Cortex of kidney (tissue), 1 donor: ENCODE measurements at places on chromosomes 7 and 10.

DNA sequence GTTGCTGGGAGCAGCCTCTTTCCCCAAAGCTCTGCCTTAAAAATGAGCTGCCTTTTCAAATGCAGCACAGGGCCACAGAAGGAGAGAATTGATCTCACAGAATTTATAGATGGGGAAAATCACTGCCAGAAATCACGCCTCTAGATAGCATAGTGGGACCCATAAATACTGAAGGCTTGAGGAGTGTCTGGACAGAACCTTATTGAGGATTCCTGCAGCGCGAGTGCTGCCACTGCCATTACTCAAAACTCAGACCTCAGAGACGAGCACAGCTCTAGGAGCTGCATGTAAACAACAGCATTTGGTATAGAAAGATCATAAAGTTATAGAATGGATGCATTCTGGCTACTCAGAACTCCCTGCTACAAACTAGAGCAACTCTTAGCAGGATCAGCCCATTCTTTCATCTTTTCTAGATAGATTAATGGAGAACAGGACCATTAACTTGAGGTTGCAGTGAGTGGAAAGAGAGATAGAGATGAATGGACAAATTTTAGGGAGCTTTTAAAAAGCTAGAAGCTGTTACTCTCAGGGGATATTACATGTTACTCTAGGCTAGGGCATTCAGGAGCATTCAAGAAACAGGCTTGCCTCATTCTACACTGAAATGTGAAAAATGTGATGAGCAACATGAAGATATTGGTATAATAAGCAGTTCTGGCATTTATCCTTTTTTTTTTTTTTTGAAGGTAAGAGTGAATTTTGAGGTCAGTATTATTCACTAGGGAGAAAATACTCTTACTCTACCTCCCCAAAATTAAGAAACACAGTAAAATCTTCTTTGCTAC lies 267.2 kb upstream of the SLC26A5 start:
- DNase-seq: no peak

- DNase-seq: no peak
Measured at GRCh38 chr7:102287111-102287980, 678 bp downstream of the SH2B2 start.

DNA sequence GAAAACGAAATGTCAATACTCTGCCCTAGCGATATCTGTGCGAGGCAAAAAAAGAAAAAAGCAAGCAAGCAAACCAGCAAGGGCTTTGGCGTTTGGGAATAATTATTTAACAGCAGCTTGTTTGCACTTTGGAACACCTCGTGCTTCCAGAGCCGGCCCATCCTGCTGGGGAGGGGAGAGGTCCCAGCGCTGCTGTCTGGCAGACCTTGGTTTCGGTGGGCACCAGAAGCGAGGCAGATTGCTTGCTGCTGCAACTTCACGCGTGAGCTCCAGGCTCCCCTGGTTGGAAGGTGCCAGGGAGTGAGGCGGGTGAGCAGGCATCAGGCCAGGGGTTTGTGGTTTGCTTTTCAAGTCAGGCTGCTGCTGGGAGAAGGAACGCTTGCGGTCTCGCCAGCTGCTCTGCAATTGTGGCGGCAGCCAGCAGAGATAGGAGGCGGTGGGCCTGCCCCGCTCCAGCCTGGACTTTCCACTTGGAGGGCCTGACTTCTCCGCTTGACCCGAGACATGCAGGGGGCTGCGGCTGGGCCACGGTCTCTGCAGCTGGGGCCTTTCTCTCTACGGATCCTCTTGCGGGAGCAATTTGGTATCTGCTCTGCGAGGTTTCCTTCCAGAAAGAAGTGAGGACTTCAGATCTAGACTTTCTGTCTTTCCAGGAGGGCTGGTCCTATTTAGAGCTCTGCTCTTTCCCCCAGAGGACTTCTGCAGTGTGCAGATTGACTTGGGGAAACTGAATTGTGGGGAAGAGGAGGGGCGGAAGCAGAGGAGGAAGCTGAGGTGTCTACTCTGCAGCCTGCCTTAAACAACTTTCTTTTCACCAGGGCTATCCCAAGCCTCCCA lies 131.4 kb downstream of the PRPF18 start:
- DNase-seq: peak; percentile 20

GRCh38 chr7:141668853-141669252 lies 33.1 kb downstream of the DENND11 start:
- DNase-seq: no peak

- DNase-seq: no peak
Measured at GRCh38 chr7:105196473-105196872, 182.5 kb downstream of the KMT2E start.

GRCh38 chr7:122588621-122589020 lies 110.3 kb downstream of the RNF133 start:
- no peak for DNase-seq

- no peak for DNase-seq
Measured at GRCh38 chr10:11204351-11204942, 186.8 kb downstream of the CELF2 start.

DNA sequence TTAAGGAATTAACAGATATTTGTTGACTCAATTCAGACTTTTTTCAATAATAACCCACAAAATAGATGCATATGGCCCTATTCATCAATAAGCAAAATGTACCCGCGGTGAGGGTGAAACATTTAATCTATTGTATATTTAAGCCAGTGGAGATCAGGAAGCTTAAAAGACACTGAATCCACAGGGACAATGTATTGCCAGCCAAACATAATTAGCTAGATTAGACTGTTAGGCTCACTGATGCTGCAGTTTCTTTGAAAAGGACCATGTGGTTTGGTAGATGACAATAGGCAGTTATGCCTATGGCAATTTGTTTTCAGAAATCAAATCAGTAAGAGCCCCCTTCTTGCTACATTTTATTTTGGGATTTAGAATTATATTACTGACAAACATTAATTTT lies 87.3 kb upstream of the PLXDC2 start:
- no peak for DNase-seq

- DNase-seq: no peak
Measured at GRCh38 chr10:103021900-103022293, 103.8 kb downstream of the CNNM2 start.
